ENCODE measurements at places on chromosomes 1 and 21. TPM values are rescaled to one million over a fixed set of nuclear protein-coding genes. Genes with fewer than 3 reads are reported as not detected.

LHX8 gene
- total RNA-seq = not detected

DNA sequence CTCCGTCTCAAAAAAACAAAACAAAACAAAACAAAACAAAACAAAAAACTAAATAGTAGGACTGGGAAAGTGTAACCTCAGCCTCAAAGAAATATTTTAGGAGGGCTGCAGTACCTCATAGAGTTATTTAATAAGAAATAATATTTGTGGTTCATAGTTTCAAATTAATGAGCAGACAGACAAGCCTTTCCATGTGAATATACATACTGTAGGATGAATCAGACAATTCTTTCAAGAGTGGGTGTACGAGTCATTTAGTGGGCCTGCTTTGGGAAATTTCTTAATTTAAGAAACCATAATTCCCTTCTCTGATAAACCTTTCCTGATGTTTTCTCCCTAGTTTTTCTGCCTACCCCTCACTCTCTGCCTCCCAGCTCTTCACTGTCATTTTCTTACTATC lies 52.5 kb downstream of the CDC14A start:
- no peak for DNase-seq

GRCh38 chr1:8396083-8396785 lies 78.3 kb downstream of the SLC45A1 start:
- DNase-seq = no peak

RXFP4 gene
- total RNA-seq = not detected

KIF26B gene
- 2.3 TPM for total RNA-seq

SDHC gene
- total RNA-seq = 83.5 TPM

DNA sequence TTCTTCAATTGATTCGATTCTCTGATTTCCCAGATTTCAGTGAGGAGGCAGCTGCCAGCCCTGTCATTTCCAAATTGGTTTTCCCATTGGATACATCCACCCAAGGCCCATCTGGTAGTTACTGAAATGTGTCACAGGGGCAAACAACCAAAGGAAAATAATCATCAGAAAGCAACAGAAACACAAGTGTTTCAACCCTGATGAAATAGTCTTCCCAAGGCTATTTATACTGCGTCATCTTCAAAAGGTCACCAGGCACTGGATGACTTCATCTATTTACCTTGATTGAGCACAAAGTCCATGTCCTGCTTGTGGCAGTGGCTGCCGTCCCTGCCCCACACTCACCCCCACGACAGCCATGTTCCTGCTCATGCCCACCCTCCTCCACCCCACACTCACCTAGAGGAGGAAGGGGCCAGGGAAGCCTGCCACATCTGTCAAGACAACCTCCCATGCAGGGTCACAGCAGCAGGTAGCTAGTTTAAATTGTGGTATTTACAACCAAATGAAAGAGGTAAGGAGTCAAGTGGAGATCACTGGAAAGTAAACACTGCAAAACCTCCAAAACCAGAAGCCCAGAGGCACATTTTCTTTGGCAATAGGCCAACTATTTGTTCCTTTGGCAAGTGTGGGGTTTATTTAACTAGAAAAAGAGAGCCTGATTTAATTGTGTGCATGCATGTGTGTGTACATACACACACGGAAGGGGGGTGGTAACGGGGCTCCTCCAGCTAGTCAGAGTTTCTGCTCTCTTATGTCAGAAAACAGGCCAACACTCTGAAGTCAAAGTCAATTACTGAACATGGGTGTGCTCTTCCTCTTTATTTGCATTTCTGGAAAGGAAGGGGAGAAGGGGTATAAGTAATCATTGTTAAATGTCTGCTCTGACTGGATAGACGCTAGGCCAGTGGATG lies 49.5 kb upstream of the RAB4A start:
- no peak for DNase-seq

DNM3 gene
- total RNA-seq = 6.4 TPM

DNA sequence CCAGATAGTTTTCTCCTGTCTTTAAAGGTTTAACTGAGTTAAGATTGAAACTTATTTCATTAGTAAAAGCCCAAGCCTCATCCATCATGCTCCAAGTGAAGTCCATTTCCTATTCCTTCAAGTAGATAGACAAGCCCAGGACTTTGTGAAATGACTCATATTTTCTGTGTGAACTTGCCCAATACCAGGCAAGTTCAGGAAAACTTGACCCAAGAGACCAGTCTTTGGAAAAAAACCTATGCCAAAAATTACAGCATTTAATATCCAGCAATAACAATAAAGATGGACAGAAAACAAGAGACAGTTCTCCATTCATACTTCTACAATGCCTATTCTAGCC lies 405 bp upstream of the RAB29 start:
- DNase-seq = no peak

DNA sequence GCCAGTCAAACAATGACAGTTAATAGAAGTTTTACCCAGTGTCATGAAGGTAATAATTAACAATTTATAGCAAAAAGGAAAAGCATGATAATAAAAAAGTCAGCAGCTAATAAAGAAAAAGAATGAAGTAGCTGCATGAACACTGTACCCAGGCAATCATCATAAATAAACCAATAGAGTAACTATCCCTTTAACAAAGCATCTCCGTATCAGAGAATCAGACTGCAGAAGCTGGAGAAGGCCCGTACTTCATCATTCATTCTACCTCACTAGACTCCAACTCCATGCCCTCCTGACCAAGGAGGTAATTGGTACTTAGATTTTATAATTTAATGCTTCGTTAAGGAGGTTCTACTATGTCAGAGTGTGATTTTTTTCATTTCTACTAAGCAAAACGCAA lies 140.5 kb downstream of the NEGR1 start:
- no peak for DNase-seq

GRCh38 chr1:173827611-173828010 lies 2.9 kb upstream of the CENPL start:
- no peak for DNase-seq

GRCh38 chr1:4771267-4771666 lies 116.9 kb downstream of the AJAP1 start:
- no peak for DNase-seq

SMIM1 gene
- 7.5 TPM for total RNA-seq

AADACL3 gene
- not detected for total RNA-seq

DNA sequence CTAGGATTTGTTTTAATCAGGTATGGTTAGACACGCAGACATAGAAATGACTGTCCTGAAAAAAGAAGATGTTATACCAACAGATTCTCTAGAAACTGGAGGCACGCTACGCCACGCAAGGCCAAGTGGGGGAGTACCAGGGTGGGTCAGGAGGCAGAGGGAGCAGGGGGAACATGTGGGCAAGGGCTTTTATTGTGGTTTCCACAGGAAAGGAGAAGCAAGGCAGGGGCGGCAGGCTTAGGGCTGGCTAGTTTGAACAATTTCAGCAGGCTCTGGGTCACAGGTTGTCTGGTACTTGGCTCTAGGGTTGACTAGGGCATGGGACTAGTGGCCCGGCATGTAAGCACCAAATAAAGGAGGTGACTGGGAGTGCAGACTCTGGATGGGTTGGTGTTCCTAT lies 7.2 kb downstream of the MTARC2 start:
- no peak for DNase-seq

DNA sequence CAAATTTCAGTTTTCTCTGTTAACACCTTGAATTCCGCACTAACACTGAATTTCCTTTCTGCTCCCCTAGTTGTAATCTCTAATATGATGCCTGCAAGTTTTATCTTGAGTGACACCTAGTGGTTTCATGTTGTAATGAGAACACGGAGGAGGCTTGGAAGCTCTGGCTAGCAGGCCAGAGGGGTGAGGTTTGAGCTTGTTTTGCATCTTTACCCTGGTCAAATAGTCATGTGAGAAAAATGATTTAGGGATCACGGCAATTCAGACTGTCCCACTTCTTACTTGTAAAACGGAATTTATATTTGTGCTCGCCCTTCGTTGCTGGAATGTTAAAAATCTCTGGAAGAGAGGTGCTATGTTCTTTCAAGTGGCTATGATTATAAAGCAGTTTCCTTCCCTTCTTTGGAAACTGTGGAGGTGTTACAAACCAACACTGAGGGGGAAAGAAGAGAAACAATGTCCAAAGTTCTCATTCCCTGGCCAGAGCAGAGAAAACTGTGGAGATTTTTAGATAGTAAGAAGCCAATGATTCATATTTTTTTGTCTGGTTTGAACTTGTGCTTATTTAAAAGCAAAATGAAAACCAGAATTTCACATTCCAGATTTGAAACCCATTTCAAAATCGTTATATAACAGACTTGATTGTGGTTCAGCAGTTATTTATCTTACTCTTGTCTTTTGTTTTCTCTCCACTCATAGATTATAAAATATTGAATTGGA lies 5.3 kb upstream of the MROH9 start:
- DNase-seq = no peak

- DNase-seq = no peak
These were observed at the start of gene DIRAS3 for GRCh38 chr1:68049941-68050878. TSS of gene DIRAS3 (minus strand) at chr1:68050627. CDS start at chr1:68047297, 3,330 bp downstream.

CYP4Z1 gene
- total RNA-seq = 1.8 TPM

LCE1B gene
- not detected for total RNA-seq

All from sigmoid colon (tissue), 7 donors.